ENCODE measurements at places on chromosomes 3 and 15. TPM values are rescaled to one million over a fixed set of nuclear protein-coding genes. Genes with fewer than 3 reads are reported as not detected.

The SLC9C1 gene
- polyA plus RNA-seq: not detected

The GATA2 gene
- polyA plus RNA-seq: 26.3 TPM

The SLC22A13 gene
- 0.03 TPM for polyA plus RNA-seq

The KBTBD13 gene
- 0.03 TPM for polyA plus RNA-seq

The CHST2 gene
- polyA plus RNA-seq: 0.94 TPM

The HYKK gene
- 3.9 TPM for polyA plus RNA-seq

The OXTR gene
- 0.03 TPM for polyA plus RNA-seq

The PLSCR5 gene
- polyA plus RNA-seq: not detected

The OR5K2 gene
- not detected for polyA plus RNA-seq

The ZNF502 gene
- polyA plus RNA-seq: 1.7 TPM

The PTH1R gene
- 44.7 TPM for polyA plus RNA-seq

The SLC15A2 gene
- polyA plus RNA-seq: 0.15 TPM

The NR2E3 gene
- polyA plus RNA-seq: 0.10 TPM

The CCDC39 gene
- 0.09 TPM for polyA plus RNA-seq

The DENND4A gene
- polyA plus RNA-seq: 8.5 TPM

The ACAN gene
- 0.06 TPM for polyA plus RNA-seq

The SPTSSB gene
- 1.1 TPM for polyA plus RNA-seq

The CLRN1 gene
- polyA plus RNA-seq: not detected

The BNC1 gene
- 1.5 TPM for polyA plus RNA-seq

The PRSS50 gene
- polyA plus RNA-seq: 0.20 TPM

The RTP2 gene
- polyA plus RNA-seq: not detected

The THAP10 gene
- 0.74 TPM for polyA plus RNA-seq

The SLC30A4 gene
- polyA plus RNA-seq: 3.7 TPM

The RPP25 gene
- polyA plus RNA-seq: 6.3 TPM

The CCR8 gene
- not detected for polyA plus RNA-seq
